NCI-H2081 (cell line): ENCODE measurements at places on chromosomes 7 and 10.

- no peak for DNase-seq
These were observed 25.6 kb downstream of the NRCAM start for GRCh38 chr7:108430664-108431063.

- DNase-seq = no peak
These were observed 43.0 kb upstream of the OPN4 start for GRCh38 chr10:86611386-86611785.

DNA sequence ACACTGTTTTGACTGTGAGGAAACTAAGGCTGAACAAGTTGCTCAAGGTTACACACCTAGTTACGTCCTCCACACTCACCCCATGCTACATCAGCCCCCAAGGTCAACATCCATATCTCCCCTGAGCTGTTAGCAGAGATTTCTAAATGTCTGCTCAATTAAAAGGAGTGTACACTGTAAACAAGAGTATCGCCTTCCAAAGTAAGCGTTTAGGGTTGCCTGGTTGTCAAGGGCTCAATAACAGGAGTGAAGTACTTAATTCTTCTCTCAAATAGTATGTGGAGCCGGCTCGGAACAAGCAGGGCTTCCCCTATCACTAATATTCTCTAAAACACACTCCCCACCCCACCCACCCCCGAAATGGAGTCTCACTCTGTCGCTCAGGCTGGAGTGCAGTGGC, 412.8 kb upstream of the GALNT17 start:
- peak; percentile 65 for DNase-seq

DNA sequence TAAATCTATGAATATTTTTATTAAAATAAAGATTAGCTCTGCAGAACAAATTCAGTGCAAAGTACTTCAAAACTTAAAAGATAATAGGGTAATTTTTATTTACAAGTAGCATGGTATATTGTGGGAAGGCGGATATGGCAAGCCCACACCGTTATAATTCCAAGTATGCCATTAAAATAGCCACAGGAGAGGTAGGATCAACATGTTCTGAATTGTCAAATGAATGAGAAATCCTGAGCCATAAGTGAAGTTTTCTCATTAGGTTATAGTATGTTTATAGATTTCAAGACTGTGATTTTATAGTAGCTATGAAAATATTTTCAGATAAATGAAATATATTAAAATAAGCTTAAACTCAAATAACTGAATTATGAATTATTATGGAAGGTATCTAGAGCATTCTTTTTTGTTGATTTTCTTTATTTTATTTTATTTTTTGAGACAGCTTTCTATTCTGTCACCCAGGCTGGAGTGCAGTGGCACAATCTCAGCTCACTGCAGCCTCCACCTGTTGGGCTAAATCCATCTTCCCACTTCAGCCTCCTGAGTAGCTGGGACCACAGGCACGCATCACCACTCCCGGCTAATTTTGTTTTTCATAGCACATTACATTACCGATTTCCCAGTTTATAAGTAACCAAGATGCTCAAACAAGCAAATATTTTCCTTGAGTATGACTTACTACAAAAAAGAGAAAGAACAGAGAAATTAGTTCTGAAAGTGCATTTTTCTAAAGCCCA, 956.6 kb downstream of the GATA3 start:
- no peak for DNase-seq

DNA sequence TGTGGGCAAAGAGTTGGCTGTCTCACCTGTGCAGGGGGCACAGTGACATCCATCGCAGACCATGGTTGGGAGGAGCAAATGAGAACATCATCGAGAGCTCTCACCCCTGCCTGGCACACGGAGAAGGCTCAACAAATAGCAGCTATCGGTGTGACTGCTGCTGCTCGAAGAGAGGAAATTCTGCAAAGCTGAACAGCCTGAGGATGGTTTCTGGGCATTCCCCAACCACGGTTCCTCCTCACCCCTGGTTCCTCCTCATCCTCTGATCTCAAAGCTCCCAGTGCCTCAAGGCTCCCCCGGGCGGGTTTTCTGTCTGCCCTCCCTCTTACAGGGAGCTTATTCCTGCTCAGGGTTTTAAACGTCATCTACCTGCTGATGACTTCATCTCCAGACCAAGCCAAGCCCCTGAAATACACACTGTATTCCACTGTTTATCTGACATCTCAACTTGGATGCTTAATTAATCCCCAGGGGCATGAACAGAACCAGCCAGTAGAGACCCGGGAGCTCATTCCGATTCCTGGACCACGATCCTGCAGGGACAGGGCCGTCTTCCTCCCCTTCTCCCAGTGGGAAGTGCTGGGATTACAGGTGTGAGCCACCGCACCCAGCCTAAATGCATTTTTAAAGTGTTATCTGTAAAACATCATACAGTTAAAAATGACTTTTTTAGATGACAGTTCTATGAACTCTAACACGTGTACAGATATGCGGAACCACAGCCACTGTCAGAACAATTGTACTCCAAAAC, 19.5 kb upstream of the NOM1 start:
- no peak for DNase-seq

- DNase-seq = no peak
These were observed 17.6 kb downstream of the SUN3 start for GRCh38 chr7:48011323-48011722.

DNA sequence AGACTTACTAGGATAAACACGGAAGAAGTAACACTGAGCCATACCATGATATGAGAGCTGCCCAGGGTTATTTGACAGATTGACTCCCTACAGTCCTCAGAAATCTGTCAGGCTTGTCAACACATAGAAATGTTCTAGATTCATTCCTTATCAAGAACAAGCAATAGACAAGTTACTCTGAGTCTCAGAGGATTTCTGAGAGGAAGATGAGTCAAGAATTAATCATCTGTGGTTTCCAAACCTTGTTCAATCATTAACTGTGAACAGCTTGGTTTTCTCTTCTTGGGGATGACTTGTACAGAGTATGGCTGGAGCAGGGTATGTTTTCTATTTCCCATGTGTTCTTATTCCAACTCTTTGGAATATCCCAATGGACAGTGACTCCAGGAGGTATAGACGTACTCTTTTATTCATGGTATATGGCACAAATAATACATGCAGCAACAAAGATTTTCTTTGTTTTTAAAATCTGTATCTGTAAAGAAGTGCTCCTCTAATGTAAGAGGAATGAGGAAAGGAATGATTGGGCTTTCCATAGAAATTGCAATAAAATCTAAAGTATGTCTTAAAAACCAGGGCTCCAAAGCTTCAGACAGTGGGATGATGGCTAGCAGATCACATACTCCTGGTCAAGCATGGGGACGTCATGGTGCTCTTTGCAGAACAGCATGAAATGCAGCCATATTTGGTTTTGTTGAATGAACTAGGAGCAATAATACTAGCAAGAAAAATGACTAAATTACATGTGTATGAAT, 11.9 kb upstream of the SFR1 start:
- DNase-seq = no peak

- DNase-seq = no peak
These were observed 130.5 kb downstream of the CDK14 start for GRCh38 chr7:90726623-90727022.

DNA sequence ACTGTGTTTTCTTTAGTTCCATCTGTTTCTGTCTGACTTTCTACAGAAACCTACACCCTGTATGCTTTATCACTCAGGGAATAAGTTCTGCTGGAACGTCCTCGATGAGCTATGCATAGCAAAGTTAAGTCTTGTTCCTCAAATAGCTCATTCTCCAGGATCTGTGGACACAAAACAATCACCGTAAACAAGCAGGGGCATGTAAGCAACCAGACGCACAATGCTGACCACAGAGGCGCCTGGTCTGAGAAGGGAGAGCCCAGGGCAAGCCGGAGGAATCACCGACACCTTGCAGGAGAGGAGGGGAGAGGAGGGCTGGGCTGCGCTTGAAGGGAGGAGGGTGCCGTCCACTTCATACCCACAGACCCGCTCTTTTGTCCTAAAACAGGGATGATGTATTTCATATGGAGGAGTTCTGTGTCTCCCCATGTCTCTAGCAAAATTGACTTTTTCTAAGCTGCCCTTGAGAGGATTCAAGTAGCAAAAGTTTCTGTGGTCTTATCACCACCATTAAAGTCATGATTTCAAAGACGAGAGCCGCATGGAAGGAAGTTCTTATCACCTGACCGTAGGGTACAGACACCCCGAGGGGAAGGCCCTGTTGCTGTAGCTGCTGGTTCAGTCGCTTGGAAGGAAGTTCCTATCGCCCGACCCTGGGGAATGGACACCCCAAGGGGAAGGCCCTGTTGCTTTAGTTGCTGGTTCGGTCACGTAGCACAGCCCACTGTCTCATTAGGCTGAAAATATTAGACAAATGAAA, 14.3 kb downstream of the CALML3 start:
- no peak for DNase-seq

DNA sequence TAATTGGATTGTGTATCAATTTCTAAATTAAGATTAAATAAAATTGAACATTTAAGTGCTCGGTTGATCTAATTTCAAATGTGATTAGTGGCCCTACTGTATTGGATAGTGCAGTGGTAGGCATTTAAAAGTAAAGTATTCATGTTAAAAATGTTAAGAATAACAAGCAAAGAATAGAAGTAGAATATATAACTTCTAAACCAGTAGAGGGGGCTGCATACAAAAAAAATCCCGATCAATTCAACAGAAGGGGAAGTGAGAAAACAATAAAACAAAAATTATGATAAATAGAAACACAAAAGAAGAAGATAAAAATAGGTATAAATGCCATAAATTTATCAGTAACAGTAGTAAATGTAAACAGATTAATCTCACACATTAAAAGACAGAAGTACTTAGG, 24.9 kb upstream of the WDFY4 start:
- no peak for DNase-seq

DNA sequence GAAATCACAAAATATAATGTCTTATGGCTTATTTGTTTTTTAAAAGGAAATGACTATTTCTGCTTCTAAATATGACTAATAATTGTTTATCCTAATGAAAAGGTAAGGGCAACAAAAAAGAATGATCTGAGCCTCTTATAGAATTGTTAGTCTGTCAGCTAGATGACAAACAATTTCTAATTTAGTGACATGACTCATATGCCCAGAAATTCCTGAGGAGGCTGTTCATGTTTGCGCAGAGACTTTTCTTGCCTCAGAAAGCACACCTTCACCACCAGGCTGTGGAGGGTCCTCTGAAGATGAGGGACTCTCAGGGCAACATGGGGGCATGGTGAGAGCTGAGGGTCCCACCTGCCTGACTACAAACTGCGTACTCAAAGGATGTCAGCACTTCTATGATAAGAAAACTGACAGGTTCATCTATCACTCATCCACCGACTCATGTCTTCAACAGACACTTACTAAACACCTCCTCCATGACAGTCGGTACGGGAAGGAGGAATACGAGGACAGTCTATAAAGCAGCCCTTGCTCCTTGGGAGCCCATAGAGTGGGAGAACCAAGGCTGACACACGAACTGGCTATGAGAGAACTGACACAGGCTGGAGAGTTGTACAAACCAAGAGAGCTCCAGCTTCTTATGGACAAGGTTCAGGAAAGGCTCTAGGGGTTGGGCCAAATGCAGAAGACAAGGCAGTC, 102.0 kb downstream of the PKD1L1 start:
- DNase-seq = no peak

DNA sequence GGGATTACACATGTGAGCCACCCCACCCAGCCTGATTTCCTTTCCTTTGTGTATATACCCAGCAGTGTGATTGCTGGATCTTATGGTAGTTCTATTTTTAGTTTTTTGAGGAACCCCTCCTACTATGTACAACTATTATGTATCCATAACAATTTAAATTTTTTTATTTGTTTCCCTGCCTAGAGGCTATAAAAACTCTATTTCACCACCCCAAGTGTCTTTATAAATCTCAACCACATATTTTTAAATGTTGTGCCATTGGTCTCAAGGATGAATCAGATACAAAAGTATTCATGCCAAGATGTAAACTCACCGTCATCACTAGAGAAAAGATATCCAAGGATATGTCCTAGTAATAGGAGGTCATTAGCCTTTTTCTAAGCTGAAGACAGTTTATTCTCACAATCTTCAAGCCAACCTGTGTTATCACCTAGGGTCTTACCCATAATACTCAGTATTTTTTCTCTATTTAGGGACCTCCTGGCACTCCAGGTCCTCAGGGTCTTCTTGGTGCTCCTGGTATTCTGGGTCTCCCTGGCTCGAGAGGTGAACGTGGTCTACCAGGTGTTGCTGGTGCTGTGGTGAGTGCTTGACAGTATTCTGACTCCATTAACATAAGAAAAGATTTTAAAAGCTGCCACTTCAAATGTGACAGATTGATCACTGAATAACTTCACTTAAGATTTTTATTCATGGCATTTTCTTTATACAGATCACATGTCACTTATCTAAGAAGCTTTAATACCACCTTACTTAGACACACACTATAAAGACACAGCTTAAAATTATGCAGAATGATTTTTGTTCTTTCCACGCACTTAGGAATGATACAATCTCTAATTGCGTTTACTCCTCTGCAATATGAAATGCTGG, 29.4 kb downstream of the COL1A2 start:
- no peak for DNase-seq

DNA sequence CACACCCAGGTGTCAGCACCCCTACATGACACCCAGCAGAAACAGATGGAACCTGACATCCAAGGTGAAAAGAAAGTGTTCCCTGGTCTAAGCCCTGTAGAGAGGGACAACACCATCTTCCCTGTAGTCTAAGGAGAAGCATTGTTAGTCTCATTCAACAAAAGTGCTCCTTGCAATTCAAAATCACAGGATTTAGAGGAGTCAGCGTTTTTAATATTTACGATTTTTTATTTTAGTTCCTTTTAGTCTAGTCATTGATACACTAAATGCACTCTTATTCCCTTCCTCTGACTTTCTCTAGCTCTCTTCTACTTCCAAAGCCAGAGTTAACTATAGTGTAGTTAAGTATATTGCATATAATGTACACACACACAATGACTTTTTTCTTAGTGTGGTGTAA, 163.0 kb downstream of the TPK1 start:
- no peak for DNase-seq

- DNase-seq = no peak
These were observed 44.3 kb upstream of the FXYD4 start for GRCh38 chr10:43327171-43327570.

DNA sequence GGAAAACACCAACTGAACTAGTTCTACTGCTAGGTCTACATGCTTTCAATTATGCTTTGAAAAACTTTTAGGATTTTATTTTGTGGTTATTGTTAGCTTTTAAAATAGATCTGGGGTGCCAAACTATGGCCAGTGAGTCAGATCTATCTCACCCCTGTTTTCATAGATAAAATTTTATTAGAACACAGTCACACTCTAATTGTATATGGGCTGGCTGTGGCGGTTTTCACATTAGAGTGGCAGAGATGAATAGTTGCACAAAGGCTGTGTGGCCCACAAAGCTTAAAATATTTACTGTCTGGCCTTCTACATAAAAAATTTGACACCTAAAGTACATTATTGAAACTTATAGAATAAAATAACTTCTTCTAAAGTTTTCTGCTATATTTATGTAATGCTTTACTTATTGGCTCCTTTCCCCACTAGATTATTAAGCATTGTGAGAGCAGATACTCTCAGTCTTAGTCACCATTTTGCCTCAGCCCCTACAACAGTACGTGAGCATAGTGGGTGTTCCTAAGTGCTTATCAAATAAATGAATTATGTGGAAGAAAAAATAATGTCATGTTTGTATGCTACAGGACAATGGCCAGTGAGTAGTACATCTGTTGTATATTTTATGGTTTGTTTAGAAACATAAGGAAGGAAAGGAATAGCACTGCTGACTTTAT, 5.4 kb upstream of the SUV39H2 start:
- DNase-seq = no peak
